GM12891 (cell line): ENCODE measurements at places on chromosomes 3 and 15.
A peak's percentile ranks its signal among the peaks of the same experiment; 100 is the strongest.

DNA sequence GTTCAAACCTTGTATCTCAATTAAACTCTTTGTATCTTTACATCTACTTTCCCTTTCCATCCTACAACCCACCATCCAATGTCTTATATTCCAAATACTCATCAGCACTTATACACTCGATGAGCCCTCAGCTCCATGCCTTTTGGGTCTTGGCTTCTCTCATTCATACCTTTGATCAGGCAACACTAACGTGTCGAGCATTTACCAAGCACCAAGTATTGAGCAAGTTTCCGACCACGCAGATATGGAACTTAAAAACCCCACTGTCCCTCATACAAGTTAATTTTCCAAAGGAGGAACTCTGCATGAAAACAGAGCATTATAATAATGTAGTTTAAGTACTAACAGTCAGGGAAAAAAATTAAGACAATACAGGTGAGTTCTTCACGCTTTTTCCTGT lies 102.8 kb downstream of the IL1RAP start:
- no peak for DNase-seq

GRCh38 chr3:185411133-185411532 lies 48.2 kb downstream of the MAP3K13 start:
- DNase-seq = no peak

DNA sequence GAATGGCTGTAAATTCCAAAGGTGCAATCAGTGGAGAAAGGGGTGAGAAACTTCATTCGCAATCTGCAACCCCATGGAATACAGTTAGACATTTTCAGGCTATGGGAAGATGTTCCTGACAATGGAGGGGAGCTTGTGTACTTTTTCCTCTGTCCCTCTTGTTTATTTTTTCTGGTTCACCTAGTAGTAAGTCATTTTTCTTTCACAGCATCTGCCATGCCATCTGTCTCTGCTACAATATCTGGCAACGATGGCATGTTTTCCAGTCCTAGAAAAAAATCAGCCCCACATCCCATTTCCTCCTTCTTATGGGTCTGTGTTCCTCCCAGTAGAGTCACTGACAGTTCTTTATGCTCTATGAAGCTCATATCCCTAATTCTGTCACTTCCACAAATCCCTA lies 76.0 kb downstream of the SSR3 start:
- no peak for DNase-seq

GRCh38 chr3:197003461-197004385 lies 25.9 kb downstream of the MELTF start:
- DNase-seq = no peak

DNA sequence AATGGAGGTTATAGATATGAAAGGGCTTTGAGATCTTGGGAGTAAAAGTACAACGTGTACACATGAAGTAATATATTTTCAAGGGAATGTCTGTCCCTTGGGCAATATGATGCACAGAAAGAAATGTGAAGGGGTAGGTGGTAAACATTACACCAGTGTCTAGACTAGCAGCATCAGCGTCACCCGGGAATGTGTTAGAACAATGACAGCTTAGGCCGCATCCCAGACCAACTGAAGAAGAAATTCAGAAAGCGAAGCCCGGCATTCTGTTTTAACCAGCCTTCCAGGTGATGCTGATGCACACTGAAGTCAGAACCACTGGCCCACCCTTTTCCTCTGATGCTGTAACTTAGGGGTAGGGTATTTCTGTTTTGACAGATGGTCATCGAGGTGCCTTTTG lies 6.3 kb downstream of the INAFM2 start:
- DNase-seq = no peak

DNA sequence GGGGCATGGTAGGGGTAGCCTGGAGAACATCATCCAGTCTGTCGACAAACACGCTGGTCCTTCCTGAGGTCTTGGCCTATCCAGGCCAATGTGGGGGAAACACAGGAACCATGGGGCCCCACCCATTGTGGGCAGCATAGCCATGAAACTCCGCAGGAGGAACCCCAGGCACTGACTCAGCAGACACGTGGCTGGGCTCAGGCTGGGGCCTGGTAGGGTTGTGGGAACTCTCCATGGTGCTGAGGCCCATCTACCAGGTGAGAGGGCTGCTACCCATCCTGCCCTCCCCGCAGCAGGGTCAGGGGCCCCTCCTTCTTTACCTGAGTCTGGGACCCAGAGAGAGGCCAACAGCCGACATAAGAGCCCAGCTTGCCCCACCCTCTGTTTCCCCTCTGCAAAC lies 22.6 kb upstream of the CACNA2D2 start:
- peak; percentile 70 for DNase-seq

DNA sequence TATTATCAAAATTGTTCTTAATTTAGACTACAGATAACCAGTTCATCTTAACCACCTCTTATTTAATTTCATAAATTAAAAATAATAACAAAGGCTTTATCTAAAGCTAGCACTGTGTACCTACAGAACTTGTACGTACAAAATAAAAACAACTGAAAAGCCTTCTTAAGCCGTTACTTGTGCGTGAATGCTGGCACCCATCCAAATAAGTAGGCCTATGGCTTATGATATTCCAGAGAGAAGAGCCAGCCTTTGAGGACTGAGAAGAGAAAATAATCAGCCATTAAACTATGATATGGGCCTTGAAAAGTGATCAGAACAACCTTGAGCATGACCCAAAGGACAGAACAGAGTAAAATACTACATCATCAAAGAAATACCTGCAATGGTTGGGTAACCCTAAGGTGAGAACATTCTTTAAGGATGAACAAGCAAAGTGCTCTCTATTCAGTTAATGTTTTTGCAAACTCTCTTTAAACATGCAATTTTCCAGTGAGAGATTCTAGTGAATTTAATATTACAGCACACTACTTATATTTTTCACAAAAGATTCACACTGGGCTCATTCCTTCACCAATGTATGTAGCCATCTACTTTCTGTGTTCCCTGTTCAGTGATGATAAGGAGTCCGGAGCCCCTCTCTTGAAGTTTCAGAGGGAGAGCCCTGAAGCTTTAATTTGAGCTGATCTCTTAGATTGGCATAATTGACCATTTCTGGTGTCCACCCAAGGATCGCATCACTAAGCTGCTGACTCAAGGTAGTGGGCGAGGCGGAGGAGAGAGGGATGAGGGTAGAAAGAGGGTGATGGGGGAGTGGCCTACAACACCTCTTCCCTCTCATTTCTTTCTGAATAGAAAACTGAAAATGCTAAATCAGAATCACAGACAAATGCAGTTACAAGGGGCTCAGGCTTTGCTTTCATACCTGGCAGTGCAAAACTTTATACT lies 7.7 kb upstream of the ACTC1 start:
- no peak for DNase-seq

DNA sequence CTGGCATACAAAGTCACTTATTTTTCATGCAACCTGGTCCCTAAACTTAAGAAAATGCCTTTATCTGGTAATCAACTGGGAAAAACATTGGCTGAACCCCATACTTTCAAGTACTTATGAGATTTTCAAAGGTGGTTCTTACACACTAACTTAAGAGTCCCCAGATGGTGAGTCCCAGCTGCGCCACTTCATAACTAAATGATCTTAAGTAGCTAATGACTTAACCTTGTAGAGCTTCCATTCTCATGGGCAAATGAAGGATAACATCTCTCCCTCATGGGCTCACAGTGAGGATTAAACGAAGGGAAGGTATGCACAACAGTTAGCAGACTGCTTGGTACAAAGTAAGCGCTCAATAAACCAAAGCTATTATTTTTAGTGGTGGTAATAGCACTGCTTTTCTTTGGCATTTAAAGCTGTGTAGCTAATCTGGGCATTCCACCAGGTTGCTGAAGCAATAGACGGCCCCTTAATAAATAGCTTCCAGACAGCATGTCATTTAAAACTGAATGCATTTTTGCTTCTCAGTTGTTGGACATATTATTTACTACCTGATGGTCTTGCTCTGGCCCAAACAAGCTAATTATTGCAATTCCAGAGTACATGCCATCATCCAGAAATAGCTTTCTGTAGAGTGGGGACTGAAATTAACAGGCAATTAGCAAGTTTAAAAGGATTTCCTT lies 55.4 kb downstream of the LIPC start:
- DNase-seq = no peak

DNA sequence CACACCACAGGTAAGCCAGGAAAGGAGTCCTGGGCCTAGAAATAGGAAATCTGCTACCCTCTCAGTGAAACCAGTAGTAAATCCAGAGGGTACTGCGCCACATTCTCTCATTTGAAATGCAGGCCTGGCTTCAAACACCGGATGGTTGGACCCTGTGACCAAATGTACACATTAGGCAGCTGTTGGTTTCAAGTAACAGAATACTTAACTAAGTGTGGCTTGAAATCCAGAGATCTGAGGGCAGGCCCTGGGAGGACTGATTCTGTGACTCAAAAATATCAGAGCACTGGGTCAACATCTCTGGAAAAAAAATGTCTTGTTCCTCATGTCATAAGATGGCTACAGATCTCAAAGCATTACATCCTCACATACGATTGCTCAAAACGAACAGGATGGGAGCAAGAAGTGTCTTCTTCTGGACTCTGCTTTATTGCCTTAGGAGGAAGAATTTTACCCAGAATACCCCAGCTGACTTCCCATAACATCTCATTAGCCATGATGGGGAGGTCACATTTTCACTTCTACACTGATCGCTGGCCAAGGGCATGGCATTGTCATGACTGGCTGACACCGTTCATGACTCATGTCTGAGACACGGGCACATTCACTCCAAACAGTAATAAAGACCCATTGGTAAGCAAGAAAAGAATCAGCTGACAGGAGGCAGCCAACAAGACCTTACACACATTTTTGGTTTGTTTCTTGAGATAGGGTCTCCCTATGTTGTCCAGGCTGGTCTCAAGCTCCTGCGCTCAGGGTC lies 166.0 kb downstream of the ARRDC4 start:
- DNase-seq = no peak

GRCh38 chr3:78645628-78646310 lies 1122.0 kb downstream of the ROBO1 start:
- no peak for DNase-seq
